ENCODE measurements at places on chromosomes 5 and 9.

DNA sequence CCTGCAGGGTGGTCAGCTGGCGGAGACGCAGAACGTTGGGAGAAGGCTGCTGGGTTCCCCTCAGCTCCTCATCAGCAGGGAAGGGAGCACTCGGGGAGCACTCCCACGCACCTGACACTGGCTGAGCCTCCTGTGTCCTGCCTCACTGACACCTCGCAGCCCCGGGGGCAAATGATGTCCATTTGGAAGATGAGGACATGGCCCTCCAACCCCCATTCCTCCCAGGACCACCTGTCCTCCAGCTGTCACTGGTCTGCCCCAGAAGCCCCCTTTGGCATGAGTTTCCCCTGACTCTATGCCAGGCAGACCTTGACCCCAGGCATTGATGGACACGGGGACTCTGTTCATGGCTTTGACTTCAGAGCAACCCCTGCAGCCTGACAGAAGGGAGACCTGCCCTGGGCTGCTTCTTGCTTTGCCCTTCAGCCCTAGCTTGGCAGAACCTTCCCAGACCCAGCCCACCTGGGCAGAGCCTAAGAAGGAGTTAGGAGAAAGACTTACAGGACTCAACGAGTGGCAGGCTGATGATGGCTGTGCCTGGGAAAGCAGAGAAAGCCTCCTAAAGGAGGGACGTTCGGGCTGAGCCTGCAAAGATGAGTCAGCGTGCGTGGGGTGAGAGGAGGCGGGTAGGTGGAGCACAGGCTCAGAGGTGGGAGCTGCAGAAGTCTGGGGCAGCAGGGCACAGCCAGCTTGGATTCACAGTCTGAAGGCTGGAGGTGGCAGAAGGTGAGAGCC, 90.6 kb downstream of the LMX1B start:
- DNase-seq = peak; percentile 21

DNA sequence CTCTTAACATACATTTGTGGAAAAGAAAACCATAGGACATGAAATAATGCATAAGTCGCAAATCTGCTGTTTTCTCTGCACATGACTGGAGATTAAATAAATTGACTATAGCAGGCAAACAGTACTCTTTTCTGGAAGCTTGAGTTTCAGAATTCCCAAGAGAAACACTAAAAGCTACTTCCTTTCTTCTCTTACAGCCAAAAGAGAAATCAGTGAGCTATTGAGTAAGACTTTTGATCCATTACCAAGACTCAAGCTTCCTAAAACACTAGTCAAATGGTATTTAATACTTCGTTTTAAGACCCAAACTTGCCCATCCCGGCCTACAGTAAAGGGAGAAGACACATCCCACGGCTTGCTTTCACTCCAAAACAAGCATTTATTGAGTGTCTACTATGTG, 335.8 kb upstream of the PUM3 start:
- no peak for DNase-seq

DNA sequence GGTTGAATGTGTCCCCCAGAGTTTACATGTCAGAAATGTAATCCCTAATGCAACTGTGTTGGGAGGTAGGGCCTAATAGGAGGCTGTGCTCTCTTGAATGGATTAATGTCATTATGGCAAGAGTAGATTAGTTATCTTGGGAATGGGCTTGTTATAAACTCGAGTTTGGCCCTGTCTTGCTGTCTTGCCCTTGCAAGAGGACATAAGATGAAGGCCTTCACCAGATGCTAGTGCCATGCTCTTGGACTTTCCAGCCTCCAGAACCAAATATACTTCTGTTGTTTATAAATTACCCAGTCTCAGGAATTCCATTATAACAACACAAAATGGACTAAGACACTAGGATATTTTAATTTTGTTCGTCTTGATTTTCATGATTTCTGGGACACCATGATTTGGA, 5.4 kb downstream of the PIK3R1 start:
- DNase-seq = no peak

- no peak for DNase-seq
Measured at GRCh38 chr9:94869415-94869843, 142.9 kb downstream of the AOPEP start.

DNA sequence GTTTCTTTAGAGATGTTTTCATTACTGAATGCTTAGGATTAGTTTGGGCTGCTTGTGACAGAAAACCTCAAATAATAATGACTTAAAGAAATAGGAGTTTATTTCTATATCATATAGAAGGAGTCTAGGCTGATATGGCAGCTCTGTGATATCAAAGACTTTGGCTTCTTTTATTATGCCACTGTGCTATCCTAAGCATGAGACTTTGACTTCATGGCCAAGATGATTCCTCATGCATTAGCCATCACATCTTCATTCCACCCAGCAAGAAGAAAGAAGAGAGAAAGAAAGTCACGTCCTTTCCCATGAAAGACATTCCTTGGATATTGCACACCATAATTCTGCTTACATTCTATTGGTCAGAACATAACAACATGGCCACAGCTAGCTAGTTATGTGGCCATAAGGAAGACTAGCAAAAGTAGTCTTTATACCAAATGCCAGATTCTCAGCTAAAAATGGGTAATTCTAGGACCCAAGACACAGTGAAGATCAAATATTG, 76.2 kb downstream of the DAPK1 start:
- no peak for DNase-seq

All from SK-MEL-5 (cell line).